Caco-2 (cell line): ENCODE measurements at places on chromosomes 5 and 9. TPM values are rescaled to one million over a fixed set of nuclear protein-coding genes. Genes with fewer than 3 reads are reported as not detected.
A peak's percentile ranks its signal among the peaks of the same experiment; 100 is the strongest.

DNA sequence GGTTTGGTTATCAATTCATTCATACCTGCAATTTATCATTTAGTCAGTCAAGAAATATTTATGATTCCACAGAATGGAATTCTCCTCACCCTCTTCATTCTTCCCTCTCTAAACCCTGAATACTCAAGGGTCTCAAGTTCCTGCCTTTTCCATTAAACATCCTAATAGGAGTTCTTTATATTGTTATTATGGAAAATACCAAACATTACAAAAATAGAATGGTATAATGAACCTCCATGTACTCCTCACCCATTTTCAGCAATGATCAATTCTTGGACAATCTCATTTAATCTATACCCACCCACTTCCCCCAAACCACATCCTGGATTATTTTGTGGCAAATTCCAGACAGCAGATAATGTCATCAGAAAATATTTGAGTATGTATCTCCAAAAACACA lies 74.5 kb downstream of the ADAMTS12 start:
- no peaks in the 10 kb centered on the region for H3K27me3 ChIP-seq
- no peaks in the 10 kb centered on the region for H3K36me3 ChIP-seq
- no peak overlapping the region for H3K4me3 ChIP-seq
- H3K27ac ChIP-seq: no peak overlapping the region

GRCh38 chr5:145780982-145781381 lies 54.2 kb downstream of the PRELID2 start:
- H3K27me3 ChIP-seq: no peaks in the 10 kb centered on the region
- H3K4me1 ChIP-seq: no peaks in the 10 kb centered on the region
- H3K4me3 ChIP-seq: no peak overlapping the region

DNA sequence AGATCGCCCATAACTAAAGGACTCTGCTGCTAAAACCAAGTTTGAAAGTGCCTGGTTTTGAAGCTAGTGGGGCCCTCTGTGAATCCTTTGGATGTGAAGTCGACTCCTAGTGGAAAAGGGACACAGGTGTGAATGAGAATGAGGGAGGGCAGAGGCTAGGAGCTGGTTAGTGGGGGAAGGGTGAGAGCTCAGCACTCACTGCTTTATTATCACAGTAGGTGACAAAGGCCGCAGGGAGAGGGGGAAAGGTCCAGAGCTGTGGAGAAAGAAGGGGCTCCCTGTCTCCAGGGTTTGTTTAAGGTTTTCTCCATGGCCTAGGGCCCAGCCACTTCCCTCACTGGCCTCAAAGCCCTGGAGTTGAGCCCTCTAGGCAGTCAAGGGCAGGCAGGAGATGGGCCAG lies 3.5 kb downstream of the HDHD3 start:
- H3K36me3 ChIP-seq: peaks cover 10% of the 10 kb centered on the region
- H3K4me3 ChIP-seq: no peak overlapping the region
- H3K27ac ChIP-seq: no peak overlapping the region
- H3K27me3 ChIP-seq: no peaks in the 10 kb centered on the region
- no peak for DNase-seq

- no peaks in the 10 kb centered on the region for H3K36me3 ChIP-seq
- H3K4me1 ChIP-seq: no peaks in the 10 kb centered on the region
- no peak overlapping the region for H3K27ac ChIP-seq
- no peaks in the 10 kb centered on the region for H3K27me3 ChIP-seq
- no peak overlapping the region for H3K4me3 ChIP-seq
- DNase-seq: no peak
These were observed 8.0 kb downstream of the KCNN2 start for GRCh38 chr5:114369680-114370417.

DNA sequence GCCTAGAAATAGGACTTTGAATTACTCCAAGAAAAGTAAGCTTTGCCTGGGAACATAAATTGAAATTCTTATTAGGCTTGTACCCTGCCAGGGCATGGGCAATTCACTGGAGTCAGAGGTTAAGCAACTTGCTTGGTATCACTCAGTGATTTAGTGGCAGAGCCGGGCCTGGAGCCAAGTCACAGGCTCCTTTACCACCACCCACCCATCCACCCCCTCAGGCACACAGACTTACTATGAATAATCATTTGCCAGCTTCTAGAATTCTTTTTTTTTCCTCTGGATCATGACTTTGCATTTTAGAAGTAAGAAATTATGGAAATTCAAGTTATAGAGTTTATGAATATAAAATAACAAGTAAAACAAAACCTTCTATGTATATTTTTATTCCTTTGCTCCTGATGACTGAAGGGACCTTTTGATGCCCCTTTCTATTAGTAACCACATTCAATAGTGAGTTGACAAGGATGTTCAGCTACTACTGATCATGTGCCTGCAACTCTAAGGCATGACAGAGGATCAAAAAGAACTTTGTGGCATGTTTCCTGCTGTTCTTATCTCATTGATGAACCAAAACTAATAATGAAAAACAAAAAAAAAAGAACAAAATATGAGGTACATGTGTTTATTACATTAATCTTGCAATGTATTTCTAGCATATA lies 614.7 kb downstream of the TLR4 start:
- no peak overlapping the region for H3K27ac ChIP-seq
- no peaks in the 10 kb centered on the region for H3K27me3 ChIP-seq
- H3K36me3 ChIP-seq: no peaks in the 10 kb centered on the region

- H3K36me3 ChIP-seq: no peaks in the 10 kb centered on the region; the same call in 1 of the 2 replicates
- peak overlapping the region; percentile 69 for H3K4me3 ChIP-seq
- DNase-seq: no peak
- H3K27me3 ChIP-seq: no peaks in the 10 kb centered on the region
- H3K4me1 ChIP-seq: no peaks in the 10 kb centered on the region
- peak overlapping the region; percentile 95 for H3K27ac ChIP-seq
These were observed 525 bp downstream of the SRP19 start for GRCh38 chr5:112861638-112861985.

DNA sequence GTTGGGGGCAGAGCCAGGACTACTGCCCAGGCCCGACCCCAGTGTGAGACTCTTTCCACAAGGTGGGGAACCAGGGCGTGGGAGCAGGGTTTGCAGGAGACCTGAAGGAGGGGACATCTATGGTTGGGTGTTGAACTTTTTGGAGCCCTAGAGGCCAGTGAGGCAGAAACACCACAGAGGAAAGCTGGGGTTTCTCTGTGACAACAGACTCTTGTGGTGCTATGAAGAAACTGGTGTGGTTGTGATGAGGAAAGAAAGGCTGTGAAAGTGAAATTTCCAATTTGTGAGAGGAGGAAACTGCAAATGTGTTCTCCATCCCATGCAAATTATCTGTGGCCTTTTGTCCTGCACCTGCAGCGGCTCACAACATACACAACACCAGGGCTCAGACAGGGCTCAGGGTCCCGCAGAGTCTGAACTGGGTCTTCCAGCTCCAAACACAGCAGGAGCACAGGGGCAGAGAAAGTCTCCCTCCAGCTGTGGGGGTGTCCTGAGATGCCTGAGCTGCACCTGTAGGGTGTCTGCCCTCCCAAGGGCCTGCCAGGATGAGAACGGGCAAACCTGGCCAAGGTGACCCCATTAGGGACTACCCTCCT lies 51.4 kb upstream of the GRHPR start:
- H3K27me3 ChIP-seq: no peaks in the 10 kb centered on the region
- no peak for DNase-seq
- no peak overlapping the region for H3K27ac ChIP-seq
- no peaks in the 10 kb centered on the region for H3K4me1 ChIP-seq

DNA sequence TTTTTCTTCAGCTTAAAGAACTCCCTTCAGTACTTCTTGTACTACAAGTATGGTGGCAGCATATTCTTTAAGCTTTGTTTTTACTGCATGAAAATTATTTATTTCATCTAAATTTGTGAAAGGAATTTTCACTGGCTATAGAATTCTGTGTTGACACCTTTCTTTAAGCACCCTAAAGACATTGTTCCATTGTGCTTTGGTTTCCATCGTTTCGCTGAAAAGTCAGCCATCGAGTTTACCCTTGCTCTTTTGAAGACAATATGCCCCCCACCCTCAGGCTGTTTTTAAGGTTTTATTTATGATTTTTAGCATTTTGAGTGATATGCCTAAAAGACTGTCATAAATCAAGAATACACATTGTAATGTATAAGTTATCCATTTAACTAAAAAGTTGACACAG lies 27.3 kb upstream of the COL5A1 start:
- no peaks in the 10 kb centered on the region for H3K27me3 ChIP-seq
- no peaks in the 10 kb centered on the region for H3K4me1 ChIP-seq

DNA sequence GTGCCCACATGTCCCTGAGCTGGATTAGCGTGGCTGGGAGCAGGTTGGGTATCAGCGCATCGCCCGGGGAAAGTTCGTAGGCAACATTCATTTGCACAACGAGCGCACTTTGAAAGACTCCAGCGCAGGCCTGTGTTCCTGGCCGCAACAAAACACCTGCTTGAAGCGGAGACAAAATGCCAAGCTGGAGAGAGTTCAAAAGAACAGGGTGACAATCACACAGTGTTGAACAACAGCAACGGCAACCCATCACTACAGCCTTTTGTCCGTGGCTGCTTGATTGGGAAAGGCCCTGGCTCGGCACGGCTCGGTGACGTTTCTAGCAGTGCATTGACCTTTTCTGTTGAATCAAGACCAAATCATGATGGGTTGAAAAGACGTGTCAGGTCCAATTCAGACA lies 336.3 kb downstream of the IRX1 start:
- DNase-seq: no peak
- no peak overlapping the region for H3K27ac ChIP-seq
- no peaks in the 10 kb centered on the region for H3K36me3 ChIP-seq

DNA sequence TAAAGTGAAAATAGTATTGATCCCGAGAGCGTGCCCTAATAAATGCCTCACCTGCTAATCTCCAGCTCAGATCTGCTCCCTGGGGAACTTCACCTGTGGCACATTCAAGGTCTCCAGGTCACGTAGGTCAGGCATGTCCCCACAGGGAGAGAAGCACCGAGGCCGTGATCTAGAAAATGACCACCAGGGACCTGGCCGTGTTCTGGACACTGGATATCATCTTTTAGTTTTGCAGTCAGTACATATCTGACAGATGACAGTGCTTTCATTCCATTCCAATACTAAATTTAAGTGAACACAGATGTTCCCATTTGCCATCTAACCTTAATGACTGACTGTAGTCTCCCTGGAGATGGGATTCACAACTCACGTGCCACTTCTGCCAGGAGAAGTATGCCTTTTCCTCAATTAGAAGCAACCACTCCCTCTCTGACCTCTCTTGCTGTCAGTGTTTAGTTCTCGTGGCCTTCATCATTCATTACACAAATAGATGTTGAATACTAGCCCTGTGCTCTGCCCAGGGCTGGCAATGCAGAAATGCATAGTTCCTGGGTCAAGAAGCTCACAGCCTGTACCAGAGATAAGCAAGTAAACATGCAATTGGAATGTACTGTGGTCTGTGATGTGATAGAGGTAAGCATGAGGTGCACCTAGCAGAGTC lies 276.5 kb downstream of the NTRK2 start:
- H3K27me3 ChIP-seq: no peaks in the 10 kb centered on the region
- no peak for DNase-seq
- no peak overlapping the region for H3K27ac ChIP-seq
- H3K4me3 ChIP-seq: no peak overlapping the region
- H3K4me1 ChIP-seq: no peaks in the 10 kb centered on the region
- no peaks in the 10 kb centered on the region for H3K36me3 ChIP-seq

DNA sequence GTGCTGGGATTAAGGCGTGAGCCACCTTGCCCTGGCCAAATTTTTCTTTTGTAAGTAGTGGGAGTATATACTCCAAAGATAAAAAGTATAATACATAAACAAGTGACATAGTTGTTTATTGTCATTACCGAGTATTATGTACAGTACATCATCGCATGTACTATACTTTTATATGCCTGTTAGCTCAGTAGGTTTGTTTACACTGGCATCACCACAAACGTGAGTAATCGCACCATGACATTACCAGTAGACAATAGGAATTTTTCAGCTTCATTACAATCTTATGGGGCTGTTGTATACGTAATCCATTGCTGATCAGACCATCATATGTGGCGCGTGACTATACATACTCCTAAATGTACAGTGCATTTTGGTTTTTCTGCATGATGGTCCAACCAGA lies 9.8 kb downstream of the SECISBP2 start:
- peaks cover 6% of the 10 kb centered on the region for H3K4me1 ChIP-seq
- H3K4me3 ChIP-seq: no peak overlapping the region
- DNase-seq: no peak
- no peaks in the 10 kb centered on the region for H3K36me3 ChIP-seq

DNA sequence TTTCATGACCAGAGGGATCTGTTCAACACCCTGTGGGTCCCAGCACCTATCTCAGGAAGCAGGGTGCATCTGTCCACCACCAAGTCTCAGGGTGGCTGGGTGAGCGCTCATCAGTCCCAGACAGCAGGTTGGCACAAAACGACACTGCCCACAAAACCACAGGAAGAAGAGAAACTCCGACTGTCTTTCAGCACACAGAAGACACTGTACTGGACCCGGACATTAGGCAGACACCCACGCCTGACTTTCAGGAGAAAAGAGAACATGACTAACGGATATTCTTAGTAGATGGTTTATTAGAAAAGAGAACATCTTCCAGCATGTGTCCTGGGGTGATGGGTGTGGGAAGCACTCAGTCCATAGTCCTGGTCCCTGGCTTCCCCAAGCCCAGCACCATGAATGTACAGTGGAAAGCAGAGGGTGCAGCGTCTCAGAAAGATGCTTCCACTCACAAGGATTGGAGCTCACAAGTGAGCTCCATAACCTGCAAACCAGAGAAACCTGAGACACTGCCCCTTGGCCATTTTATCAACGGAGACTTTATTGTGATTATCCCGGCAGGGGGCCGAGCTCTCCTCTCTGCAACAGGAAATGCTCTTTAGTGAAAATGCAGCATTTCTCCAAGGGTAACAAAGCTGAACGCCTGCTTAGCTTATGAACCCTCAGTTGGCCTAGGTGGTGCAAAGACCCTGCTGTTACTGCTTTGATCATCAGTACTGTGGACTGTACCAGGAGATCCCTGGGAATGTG lies 35.8 kb upstream of the LCP2 start:
- no peaks in the 10 kb centered on the region for H3K4me1 ChIP-seq
- H3K4me3 ChIP-seq: no peak overlapping the region
- no peaks in the 10 kb centered on the region; the same call in 1 of the 2 replicates for H3K27me3 ChIP-seq
- H3K27ac ChIP-seq: no peak overlapping the region
- no peaks in the 10 kb centered on the region for H3K36me3 ChIP-seq

GRCh38 chr5:154403776-154404387 lies 41.9 kb upstream of the SAP30L start:
- no peak for DNase-seq
- H3K27me3 ChIP-seq: no peaks in the 10 kb centered on the region
- no peak overlapping the region for H3K27ac ChIP-seq
- no peak overlapping the region for H3K4me3 ChIP-seq

FOXI1 gene
- 0.14 and 0.39 TPM in 2 replicates for total RNA-seq

AK1 gene
- total RNA-seq: 39.2 and 41.5 TPM in 2 replicates

OLFM1 gene
- total RNA-seq: not detected in 2 replicates

TPRN gene
- 34.2 and 37.7 TPM in 2 replicates for total RNA-seq

F12 gene
- 13.3 and 14.0 TPM in 2 replicates for total RNA-seq

RELL2 gene
- 8.7 and 13.6 TPM in 2 replicates for total RNA-seq

P4HA2 gene
- total RNA-seq: 41.0 and 42.3 TPM in 2 replicates

FOXD4L3 gene
- 0.23 TPM in 1 of 2 replicates, not detected in the other for total RNA-seq
